ENCODE measurements at places on chromosomes 2 and 18.
A peak's percentile ranks its signal among the peaks of the same experiment; 100 is the strongest.

GRCh38 chr18:28541276-28541930 is 364.5 kb upstream of the CDH2 start:
- no peaks in the 10 kb centered on the region for H3K27me3 ChIP-seq
- DNase-seq: no peak
- no peak overlapping the region for H3K4me3 ChIP-seq

DNA sequence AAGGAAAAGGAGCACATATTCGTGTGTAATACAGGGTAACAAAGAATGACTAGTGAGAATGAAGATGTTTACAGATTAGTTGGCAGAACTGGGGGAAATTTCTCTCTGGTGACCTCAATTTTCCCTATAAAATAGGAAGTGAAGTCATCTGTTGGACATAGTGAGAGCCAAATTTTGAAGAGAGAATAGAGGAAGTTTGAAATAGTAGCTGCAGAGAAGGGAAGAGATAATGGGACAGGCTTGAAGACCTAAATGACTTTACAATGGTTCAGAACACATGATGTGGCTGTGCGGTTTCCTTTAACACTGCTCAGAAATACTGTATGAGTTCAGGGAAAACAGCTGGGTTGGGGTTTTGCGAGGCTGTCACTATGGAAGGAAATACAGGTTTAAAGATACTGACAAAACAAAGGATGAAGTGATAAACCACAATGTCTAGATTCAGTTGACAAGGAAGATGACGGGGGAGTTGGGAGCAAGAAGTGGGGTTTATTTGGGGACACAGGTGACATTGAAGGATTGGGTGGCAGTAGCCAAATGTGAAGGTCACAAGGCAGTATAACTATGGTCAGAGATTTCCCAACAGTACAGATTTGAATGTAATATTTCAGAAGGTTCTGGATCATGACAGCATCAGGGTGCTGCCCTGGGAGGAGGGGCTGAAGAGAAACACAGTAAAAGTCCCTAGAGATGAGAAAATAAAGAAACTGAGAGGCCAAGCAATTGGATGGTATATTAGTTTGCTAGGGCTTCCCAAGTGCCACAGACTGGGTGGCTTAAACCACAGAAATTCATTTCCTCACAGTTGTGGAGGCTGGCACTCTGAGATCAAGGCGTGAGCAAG is 82.6 kb upstream of the TANK start:
- peak; percentile 92 for DNase-seq
- H3K4me1 ChIP-seq: peaks cover 54% of the 10 kb centered on the region
- H3K27ac ChIP-seq: peak overlapping the region; percentile 92
- no peaks in the 10 kb centered on the region for H3K27me3 ChIP-seq

- no peak overlapping the region for H3K27ac ChIP-seq
- peaks cover 15% of the 10 kb centered on the region for H3K27me3 ChIP-seq
- DNase-seq: no peak
- no peaks in the 10 kb centered on the region for H3K4me1 ChIP-seq
- H3K36me3 ChIP-seq: no peaks in the 10 kb centered on the region
Measured at GRCh38 chr18:54967786-54968185, 8.5 kb upstream of the CCDC68 start.

- peaks cover 3% of the 10 kb centered on the region for H3K4me1 ChIP-seq
- H3K36me3 ChIP-seq: no peaks in the 10 kb centered on the region
- DNase-seq: no peak
- peaks cover 70% of the 10 kb centered on the region for H3K27me3 ChIP-seq
Measured at GRCh38 chr18:58866066-58866772, 1.5 kb downstream of the ZNF532 start.

DNA sequence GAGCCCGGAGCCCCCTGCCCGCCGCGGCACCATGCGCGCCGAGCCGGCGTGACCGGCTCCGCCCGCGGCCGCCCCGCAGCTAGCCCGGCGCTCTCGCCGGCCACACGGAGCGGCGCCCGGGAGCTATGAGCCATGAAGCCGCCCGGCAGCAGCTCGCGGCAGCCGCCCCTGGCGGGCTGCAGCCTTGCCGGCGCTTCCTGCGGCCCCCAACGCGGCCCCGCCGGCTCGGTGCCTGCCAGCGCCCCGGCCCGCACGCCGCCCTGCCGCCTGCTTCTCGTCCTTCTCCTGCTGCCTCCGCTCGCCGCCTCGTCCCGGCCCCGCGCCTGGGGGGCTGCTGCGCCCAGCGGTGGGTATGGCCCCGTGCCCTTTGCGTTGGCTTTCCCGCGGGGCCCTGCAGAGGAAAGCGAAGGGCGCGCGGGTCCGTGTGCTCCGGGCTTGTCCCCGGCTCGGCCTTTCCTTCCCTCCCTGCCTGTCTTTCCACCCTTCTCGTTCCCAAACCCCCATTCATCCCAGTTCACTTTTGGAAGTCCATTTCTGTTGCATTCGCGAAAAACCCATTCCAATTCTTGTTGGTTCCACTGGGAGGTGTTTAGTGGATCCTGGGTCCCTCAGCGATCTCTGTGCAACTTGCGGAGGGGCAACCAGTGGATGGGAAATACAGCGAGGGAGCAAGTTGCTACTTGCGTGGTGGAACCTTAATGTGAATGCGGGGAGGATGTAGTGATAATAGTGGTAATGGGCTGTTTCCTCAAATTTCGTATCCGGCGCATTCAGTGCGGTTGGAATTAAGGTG is 599 bp downstream of the ADAM23 start:
- no peak for DNase-seq
- H3K27me3 ChIP-seq: peaks cover 58% of the 10 kb centered on the region
- H3K4me1 ChIP-seq: peaks cover 10% of the 10 kb centered on the region
- peak overlapping the region; percentile 10 for H3K27ac ChIP-seq

GRCh38 chr2:151120011-151120410 is 141.7 kb downstream of the RBM43 start:
- no peak for DNase-seq
- no peak overlapping the region for H3K4me3 ChIP-seq
- H3K4me1 ChIP-seq: no peaks in the 10 kb centered on the region
- no peaks in the 10 kb centered on the region for H3K36me3 ChIP-seq
- H3K27me3 ChIP-seq: peaks cover 6% of the 10 kb centered on the region

- DNase-seq: no peak
- H3K4me1 ChIP-seq: no peaks in the 10 kb centered on the region
- no peaks in the 10 kb centered on the region for H3K27me3 ChIP-seq
- H3K27ac ChIP-seq: no peak overlapping the region
- no peaks in the 10 kb centered on the region for H3K36me3 ChIP-seq
- H3K4me3 ChIP-seq: no peak overlapping the region
Measured at GRCh38 chr2:16026816-16027501, 86.6 kb downstream of the MYCN start.
